Stimulated activated CD8-positive, alpha-beta memory T cell treated with anti-CD3 and anti-CD28 coated beads, Interleukin-7, amount 100 ng/mL, for 1 hour (primary cell): ENCODE measurements at places on chromosomes 5 and 9.

- DNase-seq: no peak
Measured at GRCh38 chr5:101915554-101915953, 380.5 kb downstream of the SLCO4C1 start.

- DNase-seq: no peak
Measured at GRCh38 chr5:74778609-74779008, 11.6 kb downstream of the NSA2 start.

DNA sequence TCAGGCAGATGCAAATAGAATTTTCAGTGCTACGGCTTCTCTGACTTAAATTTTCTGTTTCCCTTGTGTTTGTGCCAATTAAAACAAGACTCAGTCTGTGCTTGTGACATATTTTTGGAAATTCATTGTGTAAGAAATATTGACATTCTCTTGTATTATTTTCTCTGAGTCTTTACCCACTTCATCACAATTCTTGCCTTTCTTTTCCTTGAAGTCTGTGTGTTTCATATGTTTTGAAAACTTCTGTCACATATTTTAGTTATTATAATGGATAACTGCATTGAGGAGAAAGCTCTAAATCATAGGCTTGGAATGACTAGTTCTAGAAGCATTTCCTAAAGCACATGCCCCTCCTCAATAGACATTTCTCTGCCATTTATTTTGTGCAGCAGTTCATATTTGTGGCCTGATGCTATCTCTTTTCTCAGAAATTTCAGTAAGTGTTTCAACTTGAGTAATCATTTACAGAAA is 206.6 kb downstream of the PALM2AKAP2 start:
- DNase-seq: no peak

GRCh38 chr9:90559075-90560073 is 83.2 kb downstream of the DIRAS2 start:
- no peak for DNase-seq

DNA sequence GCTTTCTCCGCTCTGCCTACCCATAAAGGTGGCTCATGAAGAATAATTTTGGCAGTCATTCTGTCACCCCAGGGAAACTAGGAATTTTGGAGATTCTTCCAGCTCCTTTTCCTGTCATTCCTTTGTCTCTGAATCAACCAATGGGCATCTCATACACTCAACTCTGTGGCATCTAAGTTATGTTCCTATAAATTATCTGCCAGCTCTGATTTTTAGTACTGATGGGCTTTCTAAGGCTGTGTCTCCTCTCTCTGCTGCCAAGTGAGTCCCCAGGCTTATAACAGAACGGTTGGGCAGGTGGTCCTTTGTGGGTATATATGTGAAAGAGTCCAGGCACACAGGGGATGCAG is 226.8 kb downstream of the NMUR2 start:
- DNase-seq: no peak

- no peak for DNase-seq
Measured at GRCh38 chr9:99787556-99787955, 34.1 kb upstream of the NR4A3 start.

DNA sequence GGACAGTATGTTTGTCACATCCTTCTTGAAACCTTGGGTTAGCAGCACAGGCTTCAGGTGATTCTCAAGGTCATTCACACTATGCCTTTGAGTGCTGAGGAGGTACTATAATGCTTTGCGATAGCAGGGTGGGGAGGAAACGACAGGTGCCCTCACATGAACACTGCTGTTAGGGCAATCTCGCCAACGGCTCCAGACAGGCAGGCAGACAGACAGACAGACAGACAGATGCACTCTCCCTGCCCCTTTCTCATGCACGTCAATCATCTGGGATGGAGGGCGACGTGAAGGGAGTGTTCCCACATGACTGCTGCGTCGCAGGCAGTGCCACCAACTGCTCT is 82.9 kb downstream of the RAPGEF1 start:
- no peak for DNase-seq

- DNase-seq: no peak
Measured at GRCh38 chr9:127915325-127915752, 1.5 kb downstream of the ST6GALNAC4 start.

GRCh38 chr9:125971050-125971449 is 223.9 kb downstream of the PBX3 start:
- no peak for DNase-seq

- DNase-seq: no peak
Measured at GRCh38 chr5:67144183-67144639, 52.4 kb downstream of the CD180 start.

DNA sequence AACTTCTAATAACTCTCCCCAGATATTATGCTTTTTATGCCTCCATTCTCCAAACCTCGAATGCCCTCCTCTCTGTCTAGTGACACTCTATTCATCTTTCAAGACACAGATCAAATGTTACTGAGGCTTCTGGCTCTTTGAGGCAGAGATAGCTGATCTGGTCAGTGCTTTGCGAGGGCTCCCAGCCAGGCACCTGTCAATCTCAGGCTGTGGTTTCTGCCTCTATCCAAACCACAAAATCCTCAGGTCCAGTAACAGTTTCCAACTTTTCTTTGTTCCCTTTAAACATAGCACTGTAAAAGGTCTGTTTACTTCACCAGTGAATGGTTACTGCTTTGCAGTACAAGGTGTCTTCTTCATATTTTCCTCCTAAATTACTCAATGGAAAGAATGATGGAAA is 11.5 kb upstream of the STK32A start:
- no peak for DNase-seq

DNA sequence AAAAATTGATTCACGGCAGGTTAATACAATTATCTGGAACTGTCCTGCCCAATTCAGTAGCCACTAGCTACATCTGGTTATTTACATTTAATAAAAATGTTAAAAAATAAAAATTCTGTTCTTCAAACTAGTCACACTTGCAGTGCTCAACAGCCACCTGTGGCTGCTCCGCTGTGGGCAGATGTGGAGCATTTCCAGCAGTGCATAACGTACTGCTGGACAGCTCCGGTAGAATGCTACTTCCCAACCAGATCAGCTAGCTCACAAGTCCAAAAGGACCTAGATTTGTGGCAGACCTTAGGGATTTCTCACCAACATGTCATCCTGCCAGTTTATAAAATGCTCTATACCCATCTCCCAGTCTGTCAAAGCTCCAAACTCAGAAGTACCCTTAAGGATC is 42.8 kb downstream of the SETX start:
- DNase-seq: no peak

- DNase-seq: no peak
Measured at GRCh38 chr9:29209748-29210291, 1636.5 kb upstream of the C9orf72 start.

- DNase-seq: no peak
Measured at GRCh38 chr9:88342246-88342645, 46.0 kb upstream of the SPIN1 start.

- DNase-seq: no peak
Measured at GRCh38 chr5:92778261-92778660, 802.8 kb downstream of the NR2F1-AS1 start.

- DNase-seq: no peak
Measured at GRCh38 chr5:158878227-158878626, 221.5 kb downstream of the EBF1 start.

GRCh38 chr5:172506921-172507320 is 52.6 kb upstream of the SH3PXD2B start:
- no peak for DNase-seq

DNA sequence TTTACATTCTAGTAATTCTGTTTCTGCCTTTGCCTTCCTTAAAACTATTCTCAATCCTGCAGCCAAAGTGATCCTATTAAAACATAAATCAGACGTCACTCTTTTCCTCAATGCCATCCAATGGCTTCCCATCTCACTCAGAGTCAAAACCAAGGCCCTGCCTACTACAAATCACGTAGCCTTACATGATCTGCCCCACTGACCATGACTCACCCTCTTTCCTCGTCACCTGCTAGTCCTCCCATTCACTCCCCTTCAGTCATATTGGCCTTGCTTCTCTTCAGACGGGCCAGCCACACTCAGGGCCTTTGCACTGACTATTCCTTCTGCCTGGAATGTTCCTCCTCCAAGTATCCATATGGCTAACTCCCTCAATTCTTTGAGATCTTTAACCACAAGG is 39.0 kb upstream of the DMXL1 start:
- no peak for DNase-seq

DNA sequence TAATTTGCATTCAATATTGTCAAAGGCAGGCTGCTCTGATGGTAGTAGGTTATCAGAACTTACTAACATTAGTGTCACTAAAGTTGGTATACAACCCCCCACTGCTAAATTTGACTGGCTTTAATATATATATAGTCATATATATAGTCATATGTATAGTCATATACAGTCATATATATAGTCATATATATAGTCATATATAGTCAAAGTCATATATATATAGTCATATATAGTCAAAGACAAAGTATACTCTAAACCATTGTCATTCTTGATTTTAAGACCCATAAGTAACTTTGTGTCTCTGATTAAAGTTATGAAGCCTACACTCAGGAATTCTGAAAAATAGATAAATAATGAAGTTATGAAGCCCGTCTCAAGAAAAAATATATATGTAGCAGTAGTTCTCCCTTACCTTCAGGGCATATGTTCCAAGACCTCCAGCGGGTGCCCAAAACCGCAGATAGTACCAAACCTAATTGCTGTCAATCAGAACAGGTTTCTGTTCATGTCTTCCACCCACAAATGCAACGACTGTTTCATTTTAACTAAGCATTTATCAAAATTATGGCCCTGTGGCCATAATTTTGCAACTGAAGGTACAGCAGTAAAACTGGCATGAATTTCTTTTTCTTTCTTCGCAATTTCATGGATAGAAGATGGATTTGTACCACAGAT is 40.1 kb downstream of the TRPM6 start:
- no peak for DNase-seq
